Astrocyte of the hippocampus (primary cell): ENCODE measurements at places on chromosomes 12 and 14.

- DNase-seq, result no peak
These were observed 140.0 kb upstream of the FKBP4 start for GRCh38 chr12:2654741-2655140.

- no peak for DNase-seq
These were observed 114.0 kb downstream of the RPAP3 start for GRCh38 chr12:47591795-47592194.

DNA sequence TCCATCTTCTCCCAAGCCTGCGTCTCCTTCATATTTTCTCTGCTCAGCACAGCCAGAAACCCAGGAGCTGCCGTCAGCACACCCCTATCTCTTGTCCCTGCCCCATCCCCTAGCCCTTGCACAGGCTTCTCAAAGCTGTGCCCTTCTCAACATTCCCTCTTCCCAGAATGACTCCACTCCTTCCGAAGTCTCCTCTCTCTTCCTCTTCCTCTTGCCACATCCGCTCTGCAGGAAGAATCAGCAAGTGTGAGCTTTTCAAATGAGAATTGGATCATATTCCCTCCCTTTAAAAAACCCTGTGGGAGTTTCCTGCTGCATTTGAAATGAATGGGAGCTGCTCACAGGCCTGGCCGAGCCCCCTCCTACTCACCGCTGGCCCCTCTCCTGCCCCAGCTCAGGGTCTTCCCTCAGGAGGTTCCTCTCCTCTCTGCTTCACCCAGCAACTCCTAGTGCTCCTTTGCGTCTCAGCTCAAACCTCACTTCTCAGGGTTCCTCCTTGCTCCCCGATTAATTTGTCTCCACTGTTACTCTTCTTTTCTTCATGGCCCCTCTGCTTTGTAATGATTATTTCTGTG is 528.5 kb upstream of the CCDC196 start:
- no peak for DNase-seq

- DNase-seq, result no peak
These were observed 36.9 kb downstream of the MAPK1IP1L start for GRCh38 chr14:55088356-55088755.

GRCh38 chr14:97311411-97311810 is 514.2 kb downstream of the VRK1 start:
- no peak for DNase-seq
